ENCODE measurements at places on chromosomes 1 and 21.
A peak's percentile ranks its signal among the peaks of the same experiment; 100 is the strongest.

DNA sequence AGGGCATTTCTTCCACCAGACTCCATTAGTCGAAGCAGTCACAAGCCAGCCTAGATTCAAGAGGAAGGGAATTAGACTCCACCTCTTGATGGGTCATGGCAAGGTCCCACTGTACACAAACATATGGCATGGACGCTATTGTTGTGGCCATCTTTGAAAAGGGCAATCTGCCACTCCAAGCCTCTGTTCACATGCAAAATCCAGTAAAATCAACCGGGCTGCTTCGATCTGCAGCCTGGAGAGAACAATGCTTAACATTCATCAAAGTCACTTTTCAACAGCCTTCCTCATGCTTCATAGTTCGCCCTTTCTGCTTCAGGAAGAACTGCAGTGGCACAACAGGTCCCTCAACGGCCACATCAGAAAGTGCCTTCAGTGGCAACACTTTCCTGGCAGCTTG is 28.0 kb upstream of the GJB5 start:
- no peak for DNase-seq
- H3K4me3 ChIP-seq, result no peak overlapping the region
- H3K36me3 ChIP-seq, result no peaks in the 10 kb centered on the region

DNA sequence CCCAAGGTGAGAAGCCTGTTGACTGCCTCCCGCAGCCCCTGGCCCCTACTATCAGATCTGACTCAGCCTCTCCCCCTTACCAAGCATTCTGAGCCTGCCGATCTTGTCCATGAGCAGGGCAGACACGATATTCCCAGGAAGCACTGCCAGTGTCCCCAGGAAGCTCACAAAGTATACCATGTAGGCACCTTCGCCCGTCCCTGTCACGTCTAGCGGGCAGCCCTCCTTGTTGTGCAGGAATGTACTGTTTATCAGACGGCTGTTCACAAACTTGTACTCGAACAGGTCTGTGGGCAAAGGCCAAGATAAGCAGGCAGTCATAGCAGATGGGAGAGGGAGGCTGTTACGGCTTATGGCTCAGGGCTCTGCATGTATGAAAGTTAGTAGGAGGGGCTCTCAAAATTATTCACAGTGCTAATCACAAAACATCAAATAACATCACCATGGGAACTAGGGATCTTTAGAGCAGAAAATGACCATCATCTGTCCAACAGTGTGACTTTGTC is 7.3 kb downstream of the BOLA1 start:
- H3K36me3 ChIP-seq, result no peaks in the 10 kb centered on the region
- H3K4me1 ChIP-seq, result no peaks in the 10 kb centered on the region
- no peak overlapping the region for H3K4me3 ChIP-seq
- no peak for DNase-seq
- H3K27me3 ChIP-seq, result no peaks in the 10 kb centered on the region

DNA sequence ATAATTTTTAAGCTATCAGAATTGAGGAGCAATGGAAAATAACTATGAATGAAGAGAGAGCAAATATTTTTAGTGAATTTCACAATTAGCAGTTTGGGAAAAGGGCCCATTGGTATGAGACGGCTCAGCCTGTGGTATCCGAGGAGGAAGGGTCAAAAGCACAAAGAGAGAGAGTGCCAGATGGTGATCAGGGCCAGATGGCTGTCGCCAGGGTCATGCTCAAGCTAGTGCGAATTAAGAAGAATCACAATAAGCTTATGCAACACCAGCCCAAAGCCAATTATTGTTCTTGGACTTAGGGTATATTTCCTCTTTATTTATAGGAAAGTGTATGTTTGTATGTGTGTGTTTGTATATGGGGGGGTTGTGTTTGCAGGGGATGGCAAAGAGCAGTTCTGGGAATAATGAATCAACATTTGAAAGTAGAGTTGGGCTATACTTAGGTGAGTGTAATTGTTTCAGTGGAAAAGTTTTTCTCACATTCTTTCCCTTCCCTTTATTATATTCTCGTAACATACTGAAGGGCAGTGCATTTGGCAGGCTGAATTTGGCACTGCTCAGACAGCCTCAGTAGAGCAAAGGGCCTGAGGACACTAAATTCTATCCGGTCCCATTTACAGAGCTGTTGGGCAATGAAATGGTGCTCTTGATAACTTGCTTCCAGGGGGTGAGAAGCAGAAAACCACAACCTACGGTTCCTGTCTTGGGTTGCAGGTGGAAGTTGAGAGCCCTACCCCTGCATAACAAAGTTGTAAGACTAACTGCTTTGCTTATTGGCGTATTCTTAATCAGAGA is 19.5 kb upstream of the DDR2 start:
- peak; percentile 82 for DNase-seq
- no peaks in the 10 kb centered on the region for H3K27me3 ChIP-seq
- no peaks in the 10 kb centered on the region for H3K36me3 ChIP-seq
- no peak overlapping the region for H3K4me3 ChIP-seq

DNA sequence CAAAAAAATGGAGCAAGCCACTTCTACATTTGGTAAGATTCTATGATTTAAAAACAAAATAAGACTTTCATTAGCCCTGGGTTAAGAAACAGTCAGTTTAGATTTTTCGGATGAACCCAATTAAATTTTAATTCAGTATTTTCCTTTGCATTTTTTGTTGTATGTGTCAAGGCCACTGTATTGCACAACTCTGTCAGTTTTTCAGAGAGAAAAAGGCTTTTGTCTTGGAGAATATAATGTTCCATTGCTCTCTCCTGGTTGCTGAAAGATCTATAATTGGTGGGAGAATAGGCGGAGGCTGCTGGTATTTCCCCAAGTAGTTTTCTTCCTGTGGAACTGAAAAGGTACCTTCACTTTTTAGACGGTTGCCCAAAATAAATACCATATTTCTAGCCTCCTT is 84.6 kb downstream of the NEGR1 start:
- no peaks in the 10 kb centered on the region for H3K4me1 ChIP-seq
- H3K36me3 ChIP-seq, result no peaks in the 10 kb centered on the region
- no peaks in the 10 kb centered on the region for H3K27me3 ChIP-seq
- no peak overlapping the region for H3K4me3 ChIP-seq

DNA sequence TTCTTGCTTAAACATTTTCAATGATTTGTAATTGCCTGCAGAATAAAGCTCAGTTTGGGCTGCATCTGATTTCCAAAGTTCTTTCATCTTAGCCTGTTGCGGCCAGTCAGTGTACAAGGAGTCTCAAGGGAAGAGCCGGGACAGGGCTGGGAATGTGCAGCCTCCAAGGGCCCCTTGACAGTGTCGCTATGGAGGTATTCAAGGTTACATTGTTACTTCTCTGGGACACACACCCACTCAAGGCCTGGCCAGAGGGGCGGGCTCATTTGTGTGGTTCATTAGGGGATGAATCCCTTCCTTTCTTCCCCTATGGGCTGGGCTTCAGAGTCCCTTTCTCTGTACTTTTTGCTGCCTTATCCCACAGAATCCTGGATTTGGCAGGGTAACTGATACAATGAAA is 107.6 kb upstream of the CSF3R start:
- H3K4me1 ChIP-seq, result no peaks in the 10 kb centered on the region
- H3K36me3 ChIP-seq, result no peaks in the 10 kb centered on the region
- no peak for DNase-seq
- peaks cover 7% of the 10 kb centered on the region for H3K27me3 ChIP-seq
- no peak overlapping the region for H3K27ac ChIP-seq

GRCh38 chr21:28639737-28640136 is 352.9 kb downstream of the LTN1 start:
- no peak overlapping the region for H3K27ac ChIP-seq
- H3K27me3 ChIP-seq, result no peaks in the 10 kb centered on the region
- no peak for DNase-seq

GRCh38 chr1:43339584-43340232 is 2.1 kb downstream of the MPL start:
- H3K27ac ChIP-seq, result no peak overlapping the region
- H3K36me3 ChIP-seq, result no peaks in the 10 kb centered on the region
- H3K27me3 ChIP-seq, result no peaks in the 10 kb centered on the region
- no peaks in the 10 kb centered on the region for H3K4me1 ChIP-seq
- DNase-seq, result no peak
- H3K4me3 ChIP-seq, result no peak overlapping the region

DNA sequence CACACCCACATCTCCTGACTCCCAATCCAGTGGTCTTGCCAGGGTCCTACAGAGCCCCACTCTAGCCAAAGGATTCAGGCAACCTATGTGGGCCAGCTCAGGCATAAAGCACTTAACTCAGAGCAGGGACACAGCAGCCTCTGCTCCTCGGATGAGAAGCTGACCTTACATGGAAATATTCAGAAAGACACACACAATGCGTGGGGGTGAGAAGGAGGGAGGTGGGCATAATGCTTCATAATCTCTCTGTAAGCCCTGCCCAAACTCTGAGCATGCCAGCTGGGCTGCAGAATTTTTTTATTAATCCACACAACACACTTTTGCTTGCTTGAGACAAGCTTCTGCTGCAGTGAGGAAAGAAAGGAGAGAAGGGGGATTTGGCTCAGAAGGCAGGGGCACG is 21.6 kb downstream of the KCND3 start:
- H3K27ac ChIP-seq, result no peak overlapping the region
- no peak overlapping the region for H3K4me3 ChIP-seq
- no peaks in the 10 kb centered on the region for H3K27me3 ChIP-seq

DNA sequence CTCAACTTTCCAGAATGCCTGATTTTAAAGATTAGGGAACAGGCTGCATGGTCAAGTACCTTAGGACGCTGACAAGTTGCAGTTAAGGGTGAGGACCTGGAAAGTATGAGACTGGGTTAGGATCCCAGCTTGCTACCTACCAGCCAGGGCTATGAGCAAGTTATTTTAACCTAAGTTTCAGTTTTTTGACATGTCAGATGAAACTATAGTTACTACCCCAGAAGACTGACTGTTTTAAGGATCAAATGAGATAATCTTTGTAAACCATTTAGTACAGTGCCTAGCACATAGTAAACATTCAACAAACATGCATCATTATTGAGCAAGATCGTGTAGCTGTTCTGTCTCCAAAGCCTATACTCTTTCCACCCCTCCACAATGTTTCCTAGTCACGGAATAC is 14.4 kb downstream of the THEMIS2 start:
- no peak for DNase-seq
- H3K27ac ChIP-seq, result peak overlapping the region; percentile 36
- no peaks in the 10 kb centered on the region for H3K4me1 ChIP-seq
- no peak overlapping the region for H3K4me3 ChIP-seq

DNA sequence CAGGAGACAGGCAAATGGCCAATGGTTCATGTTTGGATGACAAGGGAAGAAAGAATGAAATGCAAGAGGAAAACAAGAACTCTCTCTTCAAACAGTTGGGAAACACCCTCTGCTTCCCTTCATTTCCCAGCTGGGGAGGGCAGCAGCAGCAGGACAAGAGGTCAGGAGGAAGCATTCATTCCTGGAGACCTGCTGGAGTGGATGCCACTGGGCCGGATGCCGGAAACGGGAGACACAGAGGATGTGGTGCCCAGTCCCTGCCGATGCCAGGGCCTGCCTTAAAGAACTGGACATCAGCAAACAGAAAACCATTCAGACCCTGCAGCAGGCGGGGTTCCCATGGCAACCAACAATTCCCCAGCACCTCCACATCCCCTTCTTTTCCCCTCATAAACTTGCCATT is 102.3 kb upstream of the ZNF648 start:
- no peaks in the 10 kb centered on the region for H3K36me3 ChIP-seq
- H3K4me1 ChIP-seq, result no peaks in the 10 kb centered on the region
- no peak overlapping the region for H3K4me3 ChIP-seq
- no peaks in the 10 kb centered on the region for H3K27me3 ChIP-seq

DNA sequence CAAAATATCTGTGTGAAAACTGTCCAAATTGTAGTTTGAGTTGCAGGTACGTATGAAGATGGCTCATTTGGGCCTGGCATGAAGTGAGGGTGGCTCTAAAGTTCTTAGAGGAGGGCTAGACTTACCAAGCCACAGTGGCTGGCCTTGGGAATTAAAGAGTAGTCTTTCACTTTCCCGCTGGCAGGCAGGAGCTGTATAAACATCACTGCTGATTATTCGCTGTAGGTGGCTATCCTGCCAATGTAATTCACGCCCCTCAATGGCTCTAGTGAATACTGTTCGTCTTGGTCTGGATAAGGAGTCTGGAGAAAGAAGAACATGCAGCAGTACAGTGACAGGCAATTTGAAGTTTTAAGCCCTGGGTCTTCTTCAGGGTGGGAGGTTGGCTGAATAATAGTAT is 31.0 kb downstream of the UROD start:
- H3K4me1 ChIP-seq, result no peaks in the 10 kb centered on the region
- no peaks in the 10 kb centered on the region for H3K27me3 ChIP-seq
- H3K27ac ChIP-seq, result no peak overlapping the region

GRCh38 chr1:185956881-185957280 is 222.7 kb downstream of the HMCN1 start:
- H3K4me3 ChIP-seq, result no peak overlapping the region
- H3K4me1 ChIP-seq, result peaks cover 29% of the 10 kb centered on the region
- H3K36me3 ChIP-seq, result no peaks in the 10 kb centered on the region
- H3K27me3 ChIP-seq, result no peaks in the 10 kb centered on the region

DNA sequence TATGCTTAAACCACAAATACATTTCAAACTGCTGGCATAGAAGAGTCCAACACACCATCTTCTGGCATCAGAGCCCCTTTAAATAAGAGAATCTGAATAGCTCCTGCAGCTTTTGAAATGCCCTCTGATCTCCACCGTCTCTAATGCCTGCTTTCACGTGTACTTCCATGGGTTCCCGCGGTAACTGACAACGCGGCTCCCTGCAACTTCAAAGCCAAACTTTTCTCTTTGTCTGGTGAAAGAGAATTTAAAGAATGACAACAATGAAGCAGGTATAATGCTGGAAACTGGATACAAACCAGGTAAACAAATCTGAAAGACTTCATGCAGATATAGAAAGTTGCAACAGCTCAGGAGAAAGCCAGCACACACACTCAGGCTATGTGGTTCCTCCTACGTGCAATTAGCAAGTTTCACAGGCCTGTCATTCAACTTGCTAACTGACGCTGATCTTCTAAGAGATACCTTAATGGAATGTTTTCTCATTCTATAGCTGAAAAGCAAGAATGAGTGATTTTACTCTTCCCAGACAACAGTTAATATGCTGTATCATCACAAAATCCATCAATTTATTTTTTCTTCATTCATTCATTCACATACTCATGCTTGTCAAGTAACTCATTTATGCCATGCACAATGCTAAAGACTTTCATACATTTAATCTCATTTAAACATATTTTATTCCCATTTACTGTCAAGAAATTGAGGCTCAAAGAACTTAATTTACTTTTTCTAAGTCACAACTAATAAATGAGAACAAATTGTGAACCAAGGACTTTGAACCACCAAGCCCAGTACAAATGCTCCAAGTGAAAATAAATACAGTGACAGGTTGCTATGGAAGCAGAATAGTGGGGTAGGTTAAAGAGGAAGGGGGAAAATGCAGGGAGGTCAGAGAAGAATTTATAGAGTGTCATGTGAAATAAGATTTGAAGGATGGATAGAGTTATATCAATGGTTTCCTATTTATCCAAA is 202.7 kb upstream of the SNX7 start:
- no peaks in the 10 kb centered on the region for H3K27me3 ChIP-seq
- DNase-seq, result no peak
- H3K36me3 ChIP-seq, result no peaks in the 10 kb centered on the region
- H3K4me1 ChIP-seq, result no peaks in the 10 kb centered on the region

- no peak for DNase-seq
- H3K36me3 ChIP-seq, result no peaks in the 10 kb centered on the region
- no peaks in the 10 kb centered on the region for H3K4me1 ChIP-seq
- H3K27ac ChIP-seq, result no peak overlapping the region
- no peaks in the 10 kb centered on the region for H3K27me3 ChIP-seq
These were observed 462.3 kb downstream of the PTPRU start for GRCh38 chr1:29698626-29699025.

GRCh38 chr1:170445096-170445495 is 86.9 kb upstream of the GORAB start:
- no peaks in the 10 kb centered on the region for H3K4me1 ChIP-seq
- no peak for DNase-seq
- no peaks in the 10 kb centered on the region for H3K27me3 ChIP-seq
- no peak overlapping the region for H3K27ac ChIP-seq
- H3K4me3 ChIP-seq, result no peak overlapping the region
- H3K36me3 ChIP-seq, result no peaks in the 10 kb centered on the region

All from right atrium auricular region (tissue), 2 donors.